ENCODE measurements at places on chromosomes 3 and 15. TPM values are rescaled to one million over a fixed set of nuclear protein-coding genes. Genes with fewer than 3 reads are reported as not detected.

TMEM212 gene
- not detected for total RNA-seq

PDIA3 gene
- total RNA-seq: 313 TPM

PPP1R14D gene
- total RNA-seq: not detected

ROBO2 gene
- not detected for total RNA-seq

MESP2 gene
- total RNA-seq: not detected

LEKR1 gene
- total RNA-seq: 0.14 TPM

PATL2 gene
- total RNA-seq: 13.5 TPM

RSRC1 gene
- total RNA-seq: 41.7 TPM

ST3GAL6 gene
- total RNA-seq: not detected

GABRR3 gene
- 0.05 TPM for total RNA-seq

NDN gene
- 3.6 TPM for total RNA-seq

RCN2 gene
- 40.5 TPM for total RNA-seq

GOLGA6L1 gene
- total RNA-seq: not detected

DUOXA1 gene
- not detected for total RNA-seq

GTF2E1 gene
- 25.9 TPM for total RNA-seq

HIGD2B gene
- total RNA-seq: not detected

XCR1 gene
- total RNA-seq: 0.05 TPM

MKRN3 gene
- total RNA-seq: 1.5 TPM

TM6SF1 gene
- 4.0 TPM for total RNA-seq

RBM5 gene
- total RNA-seq: 154 TPM

CKMT1B gene
- total RNA-seq: 0.66 TPM

KIF15 gene
- total RNA-seq: 26.5 TPM

MGLL gene
- 3.6 TPM for total RNA-seq

GREM1 gene
- total RNA-seq: not detected

ADAMTS7 gene
- 1.3 TPM for total RNA-seq

USP4 gene
- total RNA-seq: 96.9 TPM

ACTC1 gene
- total RNA-seq: not detected

SCN5A gene
- total RNA-seq: not detected

GOLGA8G gene
- not detected for total RNA-seq

ZNF620 gene
- 4.9 TPM for total RNA-seq

ACP3 gene
- not detected for total RNA-seq

TERB2 gene
- not detected for total RNA-seq

GALNT15 gene
- not detected for total RNA-seq

FANCD2OS gene
- total RNA-seq: not detected

ALDH1L1 gene
- total RNA-seq: not detected

INSYN1 gene
- not detected for total RNA-seq

TGM4 gene
- total RNA-seq: not detected

GRAMD2A gene
- 0.21 TPM for total RNA-seq

DZIP3 gene
- 4.7 TPM for total RNA-seq

SI gene
- total RNA-seq: not detected

SPTBN5 gene
- 0.65 TPM for total RNA-seq

MFN1 gene
- 36.2 TPM for total RNA-seq

EID1 gene
- total RNA-seq: 192 TPM

FBXO40 gene
- total RNA-seq: not detected
